ENCODE measurements at places on chromosomes 12 and 14.

DNA sequence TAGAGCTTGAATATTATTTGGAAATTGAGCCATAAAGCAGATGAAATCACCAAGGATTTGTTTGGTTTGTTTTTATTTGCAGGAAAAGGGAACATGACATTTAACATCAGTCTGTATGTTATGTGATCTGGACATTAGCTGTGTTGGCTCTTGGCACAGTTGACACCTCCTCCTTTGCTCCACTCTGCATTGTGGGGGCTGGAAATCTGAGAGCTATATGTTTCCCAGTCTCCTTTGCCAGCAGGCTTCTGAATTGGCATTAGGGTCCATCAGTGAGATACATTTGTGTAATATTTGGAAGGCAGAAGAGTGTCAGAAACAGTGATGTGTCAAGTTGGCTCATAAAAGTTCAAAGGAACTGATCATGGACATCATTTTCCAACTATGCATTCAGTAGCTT is 322.1 kb upstream of the ATP2B1 start:
- DNase-seq: no peak

DNA sequence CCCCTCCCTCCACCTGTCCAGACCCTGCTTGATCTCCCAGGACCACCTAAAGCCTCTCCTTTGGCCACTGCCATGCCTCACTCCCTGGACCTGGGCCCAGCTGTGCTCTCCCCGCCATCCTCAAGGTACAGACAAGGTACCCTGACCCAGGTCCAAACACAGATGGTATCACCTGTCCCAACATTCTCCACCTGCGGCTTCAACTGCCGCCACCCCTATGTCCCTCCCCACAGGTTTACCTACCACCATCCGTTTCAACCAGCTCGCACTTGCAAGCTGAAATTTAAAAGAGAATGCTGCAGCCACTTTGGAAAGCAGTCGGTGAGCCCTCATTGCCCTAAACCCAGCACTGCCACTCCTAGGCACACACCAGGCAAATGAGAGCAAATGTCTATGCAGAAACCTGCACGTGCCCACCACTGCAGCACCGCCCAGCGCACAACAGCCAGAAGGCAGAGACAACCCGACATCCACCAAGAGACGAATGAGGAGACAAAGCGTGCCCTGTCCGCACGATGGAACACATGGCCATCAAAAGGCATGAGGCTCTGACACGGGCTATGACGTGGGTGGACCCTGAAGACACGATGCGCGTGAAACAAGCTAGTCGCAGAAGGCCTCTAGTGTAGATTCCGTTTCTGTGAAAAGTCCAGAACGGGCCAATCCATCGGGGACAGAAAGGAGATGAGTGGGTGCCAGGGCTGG is 71.0 kb downstream of the RFLNA start:
- DNase-seq: no peak

GRCh38 chr12:83199069-83199468 is 512.4 kb downstream of the TMTC2 start:
- DNase-seq: no peak

DNA sequence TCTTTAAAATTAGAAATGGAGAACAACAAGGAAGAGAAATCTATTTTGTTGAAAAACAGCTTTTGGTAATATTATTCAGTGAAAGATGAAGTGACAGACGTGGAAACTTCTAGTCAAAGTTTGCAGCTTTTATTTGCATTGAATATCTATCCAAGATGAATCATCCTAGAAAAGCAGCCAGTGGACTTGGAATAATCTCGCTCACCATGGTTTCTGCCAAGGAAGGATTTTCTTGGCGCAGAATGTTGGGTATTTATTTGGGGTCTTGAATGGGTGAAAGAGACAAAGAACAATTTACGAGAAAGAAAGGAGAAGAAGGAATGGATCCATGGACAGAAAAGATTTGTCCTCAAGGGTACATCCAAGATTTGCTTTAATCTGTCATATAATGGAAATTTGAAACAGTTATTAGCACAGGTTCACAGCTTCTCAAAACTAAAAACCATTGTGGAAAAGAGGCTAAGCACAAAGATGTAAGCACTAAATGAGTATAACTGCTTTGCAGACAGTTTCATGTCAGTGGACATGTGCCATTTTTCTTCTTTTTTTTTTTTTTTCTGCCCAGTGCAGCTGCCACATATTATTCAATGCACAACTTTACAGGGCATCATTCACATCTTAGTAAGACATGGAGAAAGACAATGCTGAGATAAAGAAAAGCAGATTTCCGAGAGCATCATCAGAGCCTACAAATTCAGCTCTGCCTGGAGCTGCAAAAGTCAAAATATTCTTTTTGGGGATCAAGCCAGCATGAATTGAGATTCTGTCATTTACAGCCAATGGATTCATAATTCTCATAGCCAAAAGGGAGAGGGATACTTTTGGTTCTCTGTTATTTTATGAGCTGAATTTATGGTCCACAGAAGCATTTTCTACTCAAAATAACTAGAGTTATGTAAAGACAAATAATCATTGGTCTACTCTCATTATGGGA is 333.7 kb downstream of the DAD1 start:
- no peak for DNase-seq

DNA sequence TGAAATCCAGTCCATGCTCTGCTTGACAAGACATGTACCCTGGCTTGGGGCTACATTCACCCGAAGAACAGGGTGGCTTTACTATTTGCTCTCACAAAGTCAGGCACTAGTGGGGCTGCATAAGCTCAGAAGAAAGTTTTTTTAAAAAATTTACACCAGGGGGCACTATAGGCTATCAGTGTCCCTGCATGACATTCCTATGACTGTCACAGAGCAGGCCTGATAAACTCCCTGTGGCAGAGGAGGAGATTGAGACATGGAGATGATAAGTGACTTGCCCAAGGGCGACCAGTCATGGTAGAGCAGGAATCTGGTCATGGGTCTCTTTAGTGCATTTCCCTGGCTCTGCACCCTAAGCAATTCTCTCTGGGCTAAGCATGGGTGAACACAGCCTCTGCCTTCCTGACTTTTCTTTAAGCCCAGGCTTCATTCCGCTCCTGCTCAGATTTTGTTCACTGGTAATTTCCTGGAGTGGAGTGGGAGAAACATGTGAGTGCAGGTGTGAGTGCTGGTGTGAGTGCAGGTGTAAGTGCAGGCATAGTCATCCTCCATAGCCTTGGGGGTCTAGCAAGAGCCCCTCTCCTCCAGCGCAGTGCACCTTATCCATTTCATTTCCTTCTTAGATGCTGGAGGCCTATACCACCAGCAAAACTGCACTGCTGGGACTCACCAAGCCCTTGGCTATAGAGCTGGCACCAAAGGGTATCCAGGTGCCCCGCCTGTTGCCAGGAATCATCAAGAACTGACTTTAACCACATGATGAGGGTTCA is 91.6 kb downstream of the DHRS2 start:
- DNase-seq: no peak

- DNase-seq: no peak
These were observed 975 bp downstream of the OGFOD2 start for GRCh38 chr12:122975790-122976647.

GRCh38 chr12:2570562-2570961 is 224.2 kb upstream of the FKBP4 start:
- no peak for DNase-seq

- no peak for DNase-seq
These were observed 118.3 kb downstream of the VEZT start for GRCh38 chr12:95335948-95336347.

DNA sequence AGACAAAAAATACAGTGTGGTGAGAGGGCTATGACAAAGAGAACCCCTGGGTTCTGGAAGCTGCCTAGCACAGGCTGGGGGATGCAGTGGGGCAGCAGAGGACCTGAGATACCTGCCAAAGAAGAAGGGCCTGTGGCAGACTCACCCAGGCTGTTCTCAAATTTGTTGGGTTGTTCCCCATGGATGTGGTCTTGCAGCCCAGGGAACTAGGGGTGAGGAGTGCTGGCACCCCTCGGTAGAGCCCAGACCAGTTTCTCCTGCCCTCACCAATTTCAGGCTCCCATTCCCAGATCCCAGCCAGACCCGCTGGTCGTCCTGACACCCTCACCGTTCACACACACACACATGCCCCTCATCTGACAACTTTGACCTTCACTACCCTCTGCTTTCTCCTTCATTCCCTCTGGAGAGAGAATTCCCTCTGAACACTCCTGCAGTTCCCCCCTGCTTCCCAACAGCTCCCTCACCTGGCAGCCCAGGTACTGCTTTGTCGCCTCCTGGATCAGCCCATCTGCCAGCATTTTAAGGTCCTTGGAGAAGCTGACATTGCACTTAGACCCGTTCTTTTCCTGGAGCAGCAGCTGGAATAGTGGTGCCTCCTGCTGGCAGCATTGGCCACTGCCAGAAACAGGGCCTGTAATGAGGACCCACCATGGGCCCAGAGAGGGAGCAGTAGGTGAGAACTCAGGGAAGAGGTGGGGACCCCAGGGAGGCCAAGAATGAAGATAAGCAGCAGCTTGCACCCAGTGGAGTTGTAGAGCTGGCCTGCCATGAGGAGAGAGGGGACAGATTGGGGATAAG is 5.9 kb upstream of the GDF11 start:
- DNase-seq: no peak

DNA sequence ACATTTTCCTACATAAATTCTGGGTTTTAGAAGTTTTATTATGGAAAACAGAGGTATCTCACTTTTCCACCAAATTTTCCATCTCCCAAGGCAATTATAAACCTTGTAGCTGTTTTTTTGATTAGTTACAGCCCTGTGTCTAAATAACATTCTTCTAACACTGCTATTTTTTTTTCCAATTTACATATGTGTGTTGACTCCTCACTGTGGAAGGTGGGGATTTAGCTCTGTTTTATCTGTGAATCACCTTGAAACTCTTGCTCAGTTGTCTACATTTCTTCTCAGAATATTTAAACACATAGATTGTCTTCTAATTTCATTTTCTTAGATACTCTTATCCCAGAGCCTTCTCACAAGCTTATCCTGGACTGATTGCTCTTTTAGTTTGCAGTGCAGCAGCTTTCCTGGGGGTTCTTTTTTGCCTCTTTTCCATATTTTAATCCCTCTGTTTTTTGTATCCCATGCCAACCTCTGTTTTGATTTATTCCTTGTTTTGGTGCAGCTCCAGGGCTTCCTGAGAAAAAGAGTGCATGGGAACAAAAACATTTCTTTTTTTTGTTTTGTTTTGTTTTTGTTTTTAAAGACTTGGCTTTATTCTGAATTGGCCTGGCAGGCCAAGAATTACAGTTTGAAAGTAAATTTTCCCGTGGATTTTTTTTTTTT is 36.7 kb downstream of the TBC1D15 start:
- no peak for DNase-seq

DNA sequence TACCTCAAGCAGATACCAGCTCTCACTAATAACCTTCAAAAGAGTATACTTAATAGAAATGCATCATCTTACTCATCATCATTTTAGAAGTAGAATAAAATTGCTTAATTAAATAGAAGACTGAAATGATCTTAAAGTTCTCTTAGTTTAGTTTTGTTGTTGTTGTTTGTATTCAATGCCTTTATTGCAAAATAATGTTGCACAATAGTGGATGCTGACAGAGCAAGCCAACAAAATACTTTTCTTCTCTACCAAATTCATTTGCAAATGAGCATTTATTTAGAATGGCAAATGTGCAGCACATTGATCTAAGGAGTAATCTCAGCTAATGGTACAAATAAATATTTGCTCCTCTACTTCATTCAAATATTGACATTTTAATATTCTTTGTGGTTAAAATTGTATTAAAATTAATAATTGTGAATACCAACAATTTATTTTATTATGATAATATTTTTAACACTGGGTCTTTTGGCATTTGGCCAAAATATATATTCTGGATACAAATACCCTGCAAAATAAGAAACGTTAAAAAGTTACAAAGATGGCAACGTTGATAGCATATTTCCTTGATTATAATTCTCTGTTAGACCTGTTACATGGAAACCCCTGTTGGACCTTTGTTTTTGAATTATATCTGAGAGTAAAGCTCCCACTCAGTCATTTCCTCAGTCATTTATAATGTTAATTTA is 496.1 kb downstream of the RERGL start:
- no peak for DNase-seq

GRCh38 chr12:82971584-82971983 is 284.9 kb downstream of the TMTC2 start:
- no peak for DNase-seq

- DNase-seq: no peak
These were observed 198.9 kb downstream of the BMP4 start for GRCh38 chr14:53757732-53758131.

DNA sequence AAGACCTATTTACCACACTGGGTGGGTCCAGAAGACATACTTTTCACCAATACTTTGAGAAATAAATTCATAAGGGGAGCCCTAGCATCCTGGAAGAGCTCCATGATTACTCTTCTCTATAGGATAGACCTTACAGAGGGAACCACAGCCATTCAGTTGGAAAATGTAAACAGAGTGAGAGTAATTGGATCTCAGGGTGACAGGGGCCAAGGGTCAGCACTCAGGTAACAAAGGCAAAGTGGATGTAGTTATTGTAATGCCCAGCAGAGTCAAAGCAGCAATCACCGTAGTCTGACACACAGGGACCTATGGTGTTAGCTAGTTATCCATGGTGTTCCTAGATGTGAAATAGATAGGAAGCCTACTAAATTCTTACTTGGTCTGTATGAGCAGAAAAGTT is 10.8 kb upstream of the GTF2A1 start:
- no peak for DNase-seq

GRCh38 chr12:114692186-114693058 is 8.4 kb upstream of the TBX3 start:
- no peak for DNase-seq

DNA sequence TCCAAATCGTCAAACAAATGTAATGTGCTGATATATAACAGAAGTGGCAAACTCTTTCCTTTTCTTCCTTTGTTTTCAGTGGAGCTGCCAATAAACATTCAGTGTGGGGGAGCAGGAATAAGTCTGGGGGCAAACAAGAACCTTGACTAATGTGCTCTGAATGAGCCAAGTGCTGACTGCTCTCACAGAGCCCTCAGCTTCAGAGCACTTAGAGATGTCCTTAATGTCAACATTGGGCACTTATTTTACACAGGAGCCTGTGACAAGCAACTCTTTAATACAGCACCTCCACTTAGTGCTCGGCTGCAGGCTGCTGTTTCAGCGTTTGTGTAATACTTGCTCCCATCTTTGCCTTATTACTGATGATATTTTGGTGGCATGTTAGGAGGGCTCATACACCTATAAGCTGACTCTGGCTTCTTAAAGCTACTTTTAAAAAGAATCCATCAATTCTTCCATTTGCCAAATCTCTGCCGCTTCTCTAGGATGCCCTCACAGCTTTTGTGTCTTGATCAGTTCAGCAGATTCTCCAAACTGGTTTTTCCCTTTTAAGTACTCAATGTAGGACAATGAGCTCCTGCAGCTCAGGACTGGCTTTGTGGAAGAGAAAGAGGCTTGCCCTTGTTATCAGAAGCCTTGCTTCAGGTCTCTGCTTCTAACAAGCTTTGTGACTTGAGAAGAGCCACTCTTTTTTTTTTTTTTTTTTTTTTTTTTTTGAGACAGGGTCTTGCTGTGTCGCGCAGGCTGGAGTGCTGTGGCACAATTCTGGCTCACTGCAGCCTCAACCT is 206.6 kb downstream of the MON2 start:
- DNase-seq: no peak

DNA sequence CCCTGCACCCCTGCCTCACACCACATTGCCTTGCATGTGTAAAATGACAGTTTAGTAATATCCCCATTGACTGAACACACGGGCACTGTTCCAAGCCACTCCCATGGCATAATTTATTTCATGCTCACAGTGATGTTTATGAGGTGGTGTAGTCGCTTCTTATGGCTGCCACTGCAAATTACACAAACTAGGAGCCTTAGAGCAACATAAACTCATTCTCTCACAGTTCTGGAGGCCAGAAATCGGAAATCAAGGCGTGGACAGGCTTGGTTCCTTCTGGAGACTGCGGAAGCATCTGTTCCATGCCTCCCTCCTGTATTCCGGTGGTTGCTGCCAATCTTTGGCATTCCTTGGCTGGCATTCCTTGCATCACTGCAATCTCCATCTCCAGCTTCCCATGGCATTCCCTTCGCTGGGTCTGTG is 97.3 kb downstream of the RIN3 start:
- no peak for DNase-seq

All from stimulated activated CD8-positive, alpha-beta memory T cell treated with anti-CD3 and anti-CD28 coated beads, Interleukin-15, amount 100 ng/mL, for 48 hours (primary cell).